ENCODE measurements at places on chromosomes 2 and 18.

DNA sequence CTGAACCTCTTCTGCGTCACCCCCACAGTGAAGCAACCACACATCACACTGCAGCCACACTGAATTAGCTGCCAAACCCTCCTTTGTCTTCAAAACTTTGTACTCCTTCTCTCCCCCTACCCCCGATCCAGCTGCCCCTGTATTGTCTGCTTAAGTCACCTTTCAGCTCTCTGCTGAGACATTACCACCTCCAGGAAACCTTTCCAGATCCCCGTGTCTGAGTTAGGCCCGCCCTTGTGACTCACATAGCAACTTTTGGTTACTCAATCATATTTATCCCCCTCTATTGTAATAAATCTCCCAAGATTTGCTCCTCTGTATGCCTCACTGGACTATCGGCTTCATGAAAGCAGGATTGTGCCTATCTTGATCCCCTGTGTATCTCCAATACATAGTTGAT lies 82.8 kb upstream of the CDCA7 start:
- DNase-seq, result no peak

GRCh38 chr2:105557021-105557920 lies 158.4 kb upstream of the FHL2 start:
- DNase-seq, result no peak

DNA sequence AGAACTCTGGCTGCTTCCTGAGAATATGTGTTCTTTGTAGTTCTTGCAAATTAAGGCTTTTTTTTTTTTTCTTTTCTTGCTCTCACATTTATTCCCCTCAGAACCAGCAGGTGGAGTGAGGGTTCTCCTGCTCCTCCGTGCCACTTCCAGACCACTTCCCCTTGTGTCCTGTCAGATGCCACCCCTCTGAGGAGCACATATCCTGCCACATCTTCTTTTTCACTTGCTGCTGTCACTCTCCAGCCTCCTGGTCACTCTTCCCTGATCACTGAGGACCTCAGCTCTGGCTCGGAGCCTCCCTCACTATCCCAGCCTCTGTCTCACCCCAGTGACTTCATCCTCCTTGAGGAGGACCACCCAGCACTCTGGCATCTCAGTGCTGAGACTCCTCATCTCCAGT lies 100.5 kb downstream of the TACR1 start:
- DNase-seq, result no peak

DNA sequence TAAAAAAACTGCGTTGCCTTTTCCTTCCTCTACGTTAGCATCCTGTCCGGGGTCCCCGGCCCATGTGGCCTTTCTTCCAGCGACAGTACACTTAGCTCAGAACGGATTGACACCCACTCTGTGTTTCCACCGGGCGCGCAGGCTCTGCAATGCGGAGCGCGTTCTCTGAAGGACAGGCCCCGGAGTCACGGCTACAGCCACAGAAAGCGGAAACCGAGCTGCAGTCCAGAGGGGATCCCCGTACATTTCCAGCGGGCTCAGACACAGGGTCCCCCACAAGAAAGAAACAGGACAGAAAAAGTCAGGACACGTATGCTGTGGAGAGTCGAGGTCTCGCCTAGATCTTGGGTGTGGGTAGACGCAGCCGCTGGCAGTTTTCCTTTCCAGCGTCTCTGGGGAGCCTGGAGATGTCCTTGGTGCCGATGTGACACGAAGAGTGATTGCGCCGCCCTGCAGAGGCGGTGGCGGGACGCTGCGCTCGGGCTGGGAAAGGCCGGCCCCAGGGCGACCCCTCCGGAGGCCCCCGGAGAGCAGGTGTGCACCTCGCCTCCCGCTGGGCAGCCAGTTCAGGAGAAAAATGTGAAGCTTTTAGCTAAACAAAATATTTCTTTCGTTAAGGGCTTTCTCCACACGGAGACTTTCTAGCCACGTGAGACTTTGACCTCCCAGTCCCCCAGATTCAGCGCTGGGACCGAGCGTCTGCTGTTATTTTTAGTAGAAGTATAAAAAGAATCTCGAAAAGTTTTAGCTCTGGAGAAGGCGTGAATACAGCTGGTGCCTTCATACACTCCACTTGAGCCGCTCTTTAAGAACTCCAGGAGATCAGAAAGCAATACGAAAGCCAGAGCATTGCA lies 1.3 kb upstream of the ACKR3 start:
- no peak for DNase-seq

- DNase-seq, result no peak
Observed at GRCh38 chr18:58843688-58844035, 21.0 kb upstream of the ZNF532 start.

- peak; percentile 5 for DNase-seq
Observed at GRCh38 chr2:232781765-232782164, 5.4 kb upstream of the KCNJ13 start.

GRCh38 chr2:237904831-237905599 lies 45.6 kb downstream of the RAMP1 start:
- DNase-seq, result no peak

DNA sequence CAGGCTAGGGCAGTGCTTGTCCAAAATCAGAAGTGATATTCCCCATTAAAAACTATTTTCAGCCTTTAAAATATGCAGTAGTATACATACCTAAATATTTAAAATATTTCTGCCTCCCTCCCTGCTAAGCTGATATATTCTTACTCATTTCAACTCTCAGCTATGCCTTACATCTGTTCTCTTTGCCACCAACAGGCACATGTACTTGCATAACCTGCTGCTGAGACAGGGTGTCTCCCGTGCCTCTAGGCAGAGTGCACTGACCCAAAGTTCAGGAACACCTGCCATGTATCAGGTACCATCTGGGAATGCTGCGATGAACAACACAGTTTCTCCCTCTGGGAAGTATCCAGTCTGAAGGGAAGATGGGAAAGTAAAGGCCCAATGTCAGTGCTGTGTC lies 91.7 kb downstream of the STK39 start:
- no peak for DNase-seq

- no peak for DNase-seq
Observed at GRCh38 chr2:158457826-158458616, 1.3 kb downstream of the PKP4 start.

DNA sequence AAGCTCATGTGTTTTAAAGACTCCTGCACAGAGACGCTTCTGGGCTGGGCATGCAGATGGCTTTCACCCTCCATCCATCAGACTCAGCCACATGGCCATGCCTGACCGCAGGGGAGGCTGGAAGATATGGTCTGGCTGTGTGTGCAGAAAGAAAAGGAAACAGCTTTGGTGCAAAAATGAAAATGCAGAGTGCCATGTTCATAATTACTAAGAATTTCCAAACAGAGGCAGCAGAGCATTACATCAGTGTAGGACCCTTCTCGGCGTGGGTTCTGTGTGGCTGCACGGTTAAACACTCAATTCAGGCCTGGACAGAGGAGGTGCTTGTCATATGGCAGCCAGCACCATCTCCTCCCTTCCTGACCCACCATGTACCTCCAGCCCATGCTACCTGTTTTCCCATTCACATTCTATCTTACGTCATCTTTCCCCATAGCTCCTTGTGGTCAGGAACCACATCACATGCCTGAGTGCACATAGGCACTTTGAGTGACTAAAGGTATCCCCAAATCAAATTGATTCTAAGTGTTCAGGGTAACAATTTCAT lies 200.3 kb upstream of the ID2 start:
- no peak for DNase-seq

DNA sequence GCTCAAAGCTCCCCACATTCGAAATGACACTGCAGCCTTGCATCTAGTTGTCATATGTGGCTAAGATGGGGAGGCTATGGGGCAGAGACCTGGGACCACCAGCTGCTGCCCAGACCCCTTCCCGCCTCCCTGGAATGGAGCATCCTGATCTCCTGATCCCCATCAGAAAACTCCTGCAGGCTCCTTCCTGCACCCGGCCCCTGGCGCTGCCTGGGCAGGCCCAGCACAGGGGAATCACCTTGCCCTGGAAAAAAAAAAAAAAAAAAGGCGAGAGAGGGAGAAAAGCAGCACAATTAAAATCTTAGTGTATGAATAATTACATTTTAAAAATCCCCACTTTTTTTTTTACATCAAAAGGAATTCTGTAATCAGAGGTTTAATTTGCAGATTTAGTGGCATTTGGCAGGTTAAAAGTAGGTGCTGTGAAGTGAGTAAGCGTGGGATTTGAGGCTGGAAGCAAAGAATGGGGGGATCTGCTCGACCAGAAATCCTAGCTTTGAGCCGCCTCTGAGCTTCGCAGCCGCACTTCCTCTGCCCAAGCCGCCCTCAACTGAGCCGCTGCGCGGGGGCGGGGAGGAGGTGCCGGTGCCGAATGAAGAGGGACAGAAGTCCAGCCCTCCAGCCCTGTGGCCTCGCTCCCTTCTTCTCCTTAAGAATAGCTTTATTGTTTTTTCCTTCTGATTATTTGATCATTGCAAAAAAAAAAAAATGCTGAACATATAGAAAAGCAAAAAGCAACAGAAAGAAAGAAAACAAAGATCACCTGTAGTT lies 30.0 kb downstream of the THNSL2 start:
- no peak for DNase-seq

DNA sequence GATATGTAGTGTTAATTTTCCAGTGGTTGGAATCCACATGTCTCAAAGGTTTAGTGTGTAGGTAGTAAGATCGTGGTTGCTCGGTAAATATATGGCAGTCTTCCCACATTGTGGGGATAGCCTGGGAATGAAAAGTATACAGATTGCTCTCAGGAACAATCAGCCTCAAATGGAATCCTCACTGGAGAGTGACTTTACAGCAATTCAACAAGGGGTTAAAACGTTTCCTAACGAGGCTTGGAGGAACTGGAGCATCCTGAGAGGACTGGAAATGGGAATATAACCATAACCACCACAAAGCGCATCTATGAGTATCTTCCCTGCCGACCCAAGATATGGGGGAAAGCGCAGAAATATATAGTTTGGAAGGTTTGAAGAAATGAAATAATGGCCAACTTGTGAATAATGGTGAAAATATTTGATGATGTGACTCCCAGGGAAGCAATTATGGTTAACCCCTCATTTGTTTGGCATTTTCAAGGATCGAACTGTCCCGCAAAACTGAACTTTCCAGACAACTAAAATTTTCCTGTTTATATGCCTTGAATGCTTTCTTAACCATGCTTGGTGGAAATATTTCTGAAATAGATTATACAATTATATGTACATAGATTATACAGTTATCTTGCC lies 100.7 kb upstream of the FOSL2 start:
- peak; percentile 67 for DNase-seq

DNA sequence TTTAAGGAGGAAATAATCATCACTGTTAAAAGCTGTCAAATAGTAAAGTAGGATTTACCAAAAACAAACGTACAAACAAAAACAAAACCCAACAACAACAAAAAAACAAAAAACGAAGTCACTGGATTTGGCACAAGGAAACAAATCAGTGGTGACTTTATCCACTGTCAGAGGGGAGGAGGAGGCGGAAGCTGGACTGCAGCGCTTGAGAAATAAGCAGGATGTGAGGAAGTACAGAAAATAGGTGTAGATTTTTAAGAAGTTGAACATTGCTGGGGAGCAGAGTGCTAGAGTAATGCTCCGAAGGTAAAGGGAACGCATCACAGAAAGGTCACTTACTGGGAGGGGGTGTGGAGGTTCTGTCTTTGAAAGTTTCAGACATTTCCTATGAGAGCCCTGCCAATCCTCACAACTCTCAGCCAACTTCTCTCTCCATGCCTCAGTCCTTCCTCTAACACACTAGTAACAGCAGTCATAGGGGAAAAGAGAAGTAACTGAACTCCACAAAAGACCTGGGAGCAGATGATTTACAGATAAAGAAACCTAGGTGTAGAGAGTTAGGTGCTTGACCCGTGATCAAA lies 220.2 kb upstream of the SMAD7 start:
- DNase-seq, result no peak

DNA sequence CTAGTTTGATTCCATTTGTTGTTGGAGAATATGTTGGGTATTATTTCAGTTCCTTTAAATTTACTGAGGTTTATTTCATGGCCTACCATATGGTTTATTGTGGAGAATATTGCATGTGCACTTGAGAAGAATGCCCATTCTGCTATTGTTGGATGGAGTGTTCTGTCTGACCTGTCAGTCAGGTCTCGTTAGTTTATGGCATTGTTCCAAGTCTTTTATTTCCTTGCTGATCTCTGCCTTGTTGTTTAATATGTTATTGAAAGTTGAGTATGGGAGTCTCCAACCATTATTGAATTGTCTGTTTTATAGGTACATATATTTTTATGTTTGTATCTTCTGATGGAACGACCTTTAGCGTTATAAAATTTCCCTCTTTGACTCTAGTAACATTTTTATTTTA lies 86.3 kb downstream of the PTPN4 start:
- DNase-seq, result no peak

- no peak for DNase-seq
Observed at GRCh38 chr2:23677836-23678235, 249.1 kb downstream of the ATAD2B start.

DNA sequence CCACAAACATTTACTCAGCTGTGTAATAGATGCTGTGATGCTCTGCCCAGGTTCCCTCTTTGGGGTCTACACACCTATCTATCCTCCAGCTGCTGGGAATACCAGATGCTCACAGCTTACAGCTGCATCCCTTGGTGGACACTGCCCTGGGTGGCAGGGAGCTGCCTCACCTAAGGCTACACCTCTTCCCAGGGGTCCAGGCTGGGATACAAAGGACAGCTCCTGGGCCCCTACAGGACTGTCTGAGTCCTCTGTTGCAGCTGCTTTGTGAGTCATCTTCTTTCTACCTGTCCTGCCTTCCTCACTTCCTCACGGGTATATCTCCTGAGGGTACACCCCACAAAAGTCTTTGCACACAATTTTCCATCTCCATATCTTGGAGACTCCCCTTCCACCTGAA lies 27.6 kb downstream of the THNSL2 start:
- no peak for DNase-seq

DNA sequence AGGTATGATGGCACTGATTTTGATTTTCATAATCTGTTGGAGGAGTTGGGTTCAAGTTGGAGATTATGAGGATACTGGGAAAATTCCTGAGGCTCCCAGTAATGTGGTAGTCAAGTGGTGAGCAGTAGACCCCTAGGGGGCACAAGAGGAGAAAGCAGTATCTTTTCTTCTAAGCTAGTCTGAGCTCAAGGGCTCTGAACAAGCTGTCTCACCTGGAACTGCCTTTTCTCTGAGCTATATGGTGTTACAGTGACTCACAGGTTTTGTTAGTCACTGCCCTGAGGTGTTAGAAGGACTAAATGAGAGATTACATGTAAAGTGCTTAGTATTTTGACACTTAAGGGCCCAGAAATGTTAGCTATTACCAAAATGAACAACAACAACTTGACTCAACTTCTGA lies 42.2 kb downstream of the CD302 start:
- no peak for DNase-seq

GRCh38 chr2:79292239-79292957 lies 132.8 kb upstream of the REG3A start:
- no peak for DNase-seq

All from fibroblast of skin of left quadriceps (primary cell).